ENCODE measurements at places on chromosomes 1 and 21.

- DNase-seq = no peak
These were observed 47.1 kb upstream of the FMN2 start for GRCh38 chr1:240044620-240045019.

- no peak for DNase-seq
These were observed 433.9 kb upstream of the DAB1 start for GRCh38 chr1:57857809-57858208.

DNA sequence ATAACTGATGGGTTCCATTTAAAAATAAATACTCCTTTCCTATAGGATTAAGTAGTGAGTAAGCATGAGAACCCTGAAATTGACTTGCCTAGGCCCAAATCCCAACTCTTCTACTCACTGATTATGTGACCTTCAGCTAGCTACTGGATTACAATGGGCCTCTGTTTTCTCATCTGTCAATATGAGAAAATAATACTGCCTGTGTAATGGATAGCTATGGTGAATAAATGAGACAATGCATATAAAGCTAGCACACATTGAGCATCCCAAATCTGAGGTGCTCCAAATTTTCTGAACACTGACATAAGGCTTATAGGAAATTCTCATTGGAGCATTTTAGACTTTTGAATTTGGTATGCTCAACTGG is 5.3 kb upstream of the LRRC8C start:
- no peak for DNase-seq

DNA sequence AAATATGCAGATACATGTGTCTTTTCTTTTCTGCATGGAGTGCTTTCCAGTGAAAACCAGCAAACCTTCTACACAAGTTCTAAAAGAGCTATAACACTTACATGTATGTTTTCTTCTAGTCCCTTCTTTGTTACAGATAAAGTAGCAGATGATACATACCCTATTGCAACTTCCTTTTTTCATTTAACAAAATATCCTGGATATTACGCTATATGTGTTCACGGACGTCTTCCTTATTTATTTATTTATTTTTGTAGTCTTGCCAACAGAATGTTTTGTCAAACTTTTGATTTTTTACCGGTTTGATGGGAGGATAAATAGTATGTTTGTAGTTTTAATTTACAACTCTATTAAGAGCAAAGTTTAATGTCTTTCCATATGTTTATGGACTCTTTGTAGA is 5.2 kb upstream of the GALNT2 start:
- no peak for DNase-seq

DNA sequence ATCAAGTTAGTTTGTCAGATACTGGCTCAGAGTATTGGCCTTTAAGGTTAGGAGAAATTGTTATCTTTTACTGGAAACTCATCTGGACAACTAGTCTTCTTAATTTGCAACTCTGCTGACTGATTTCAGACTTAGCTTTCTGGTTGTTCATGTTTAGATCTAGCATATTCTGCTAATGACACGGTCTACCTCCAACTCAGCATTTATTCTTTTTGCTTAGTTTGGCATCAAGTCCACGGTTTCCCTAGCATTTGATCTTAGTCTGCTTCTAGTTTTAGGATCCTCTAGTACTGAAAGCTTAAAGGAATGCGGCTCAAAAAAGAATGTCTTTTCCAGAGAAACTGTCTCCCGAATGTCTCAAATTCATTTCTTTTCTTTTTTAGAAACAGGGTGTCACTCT is 75.6 kb upstream of the SLFNL1 start:
- no peak for DNase-seq

DNA sequence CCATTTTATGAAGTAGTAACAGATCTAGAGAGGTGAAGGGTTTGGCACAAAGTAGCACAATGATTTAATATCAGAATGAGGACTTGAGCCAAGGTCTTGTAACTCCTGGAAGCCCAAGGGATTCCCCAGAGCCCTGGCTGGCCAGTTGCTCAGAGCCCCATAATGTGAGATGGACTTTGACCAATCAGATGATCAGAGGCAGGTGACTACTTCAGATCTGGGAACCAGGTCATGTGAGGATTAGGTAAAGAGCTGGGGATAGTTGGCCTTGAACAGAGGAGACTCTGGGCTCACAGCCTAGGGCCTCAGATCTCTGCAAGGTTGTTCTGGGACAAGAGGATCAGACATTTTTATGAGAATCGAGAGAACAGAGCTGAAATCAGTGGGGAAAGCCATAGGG is 18.9 kb downstream of the SHISAL2A start:
- no peak for DNase-seq

- DNase-seq = no peak
These were observed 49.1 kb downstream of the DMAP1 start for GRCh38 chr1:44262414-44262813.

DNA sequence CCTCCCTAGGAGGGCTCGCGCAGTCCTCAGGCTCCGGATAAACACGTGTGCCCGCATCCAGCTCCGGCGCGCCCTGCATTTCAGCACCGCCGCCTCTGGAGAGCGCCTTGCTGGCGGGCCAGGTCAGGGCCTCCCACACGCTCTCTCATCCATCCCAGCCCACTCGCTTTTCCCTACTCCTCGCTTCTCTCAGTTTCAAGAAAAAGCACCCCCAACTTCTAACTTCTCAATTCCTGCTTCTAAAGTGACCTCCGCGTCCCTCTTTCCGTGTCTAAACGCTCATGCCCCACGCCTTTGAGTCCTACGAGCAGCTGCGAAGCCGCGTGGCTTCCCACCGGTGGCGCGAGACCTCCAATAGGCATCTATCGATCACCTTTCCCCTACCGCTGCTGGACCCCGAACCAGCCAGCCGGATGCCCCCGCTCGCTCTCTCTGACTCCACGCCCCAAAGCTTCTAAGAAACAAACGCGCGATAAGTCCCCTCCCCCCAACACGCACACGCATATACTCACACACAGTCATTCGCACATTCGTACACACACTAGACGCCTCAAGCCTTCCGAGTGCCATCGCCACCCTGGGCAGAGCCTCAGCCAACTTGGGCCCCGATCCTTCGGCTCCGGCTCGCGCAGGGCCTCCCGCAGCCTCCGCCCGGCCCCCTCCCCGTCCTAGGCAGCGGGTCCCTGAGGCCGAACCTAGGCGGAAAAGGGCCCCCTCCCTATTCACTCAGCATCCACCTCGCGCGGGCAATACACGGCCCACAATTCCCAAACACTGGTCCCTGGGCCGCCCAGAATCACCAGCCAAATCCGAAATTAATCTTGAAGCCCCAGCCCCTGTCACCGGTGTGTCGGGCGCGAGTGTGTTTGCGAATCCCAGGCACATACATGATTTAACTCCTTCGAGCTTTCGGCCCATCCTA is 1.1 kb downstream of the NMNAT2 start:
- peak; percentile 75 for DNase-seq

GRCh38 chr1:246005067-246005466 is 502.0 kb downstream of the SMYD3 start:
- DNase-seq = no peak

DNA sequence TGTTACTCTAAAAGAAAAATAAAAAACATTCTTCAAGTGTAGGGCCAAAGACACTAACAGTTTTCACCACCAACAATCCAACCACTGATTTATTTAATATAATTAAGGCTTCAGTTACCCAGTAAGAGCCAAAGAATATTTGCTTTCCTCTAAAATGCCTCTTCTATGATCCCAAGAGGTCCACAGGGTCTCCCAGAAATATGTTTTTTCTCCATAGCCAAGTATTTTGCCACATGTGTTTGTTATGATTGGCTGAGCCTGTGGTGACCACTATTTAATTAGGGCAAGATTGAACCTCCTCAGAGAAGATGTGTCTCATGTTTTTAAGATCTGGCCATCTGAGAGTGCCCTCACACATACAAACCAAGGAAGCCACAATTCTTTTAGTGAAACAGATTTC is 135.9 kb downstream of the TPR start:
- DNase-seq = no peak

GRCh38 chr1:26126321-26127084 is 14.9 kb downstream of the PDIK1L start:
- peak; percentile 14 for DNase-seq

GRCh38 chr1:44108241-44108640 is 10.4 kb upstream of the KLF17 start:
- DNase-seq = no peak

DNA sequence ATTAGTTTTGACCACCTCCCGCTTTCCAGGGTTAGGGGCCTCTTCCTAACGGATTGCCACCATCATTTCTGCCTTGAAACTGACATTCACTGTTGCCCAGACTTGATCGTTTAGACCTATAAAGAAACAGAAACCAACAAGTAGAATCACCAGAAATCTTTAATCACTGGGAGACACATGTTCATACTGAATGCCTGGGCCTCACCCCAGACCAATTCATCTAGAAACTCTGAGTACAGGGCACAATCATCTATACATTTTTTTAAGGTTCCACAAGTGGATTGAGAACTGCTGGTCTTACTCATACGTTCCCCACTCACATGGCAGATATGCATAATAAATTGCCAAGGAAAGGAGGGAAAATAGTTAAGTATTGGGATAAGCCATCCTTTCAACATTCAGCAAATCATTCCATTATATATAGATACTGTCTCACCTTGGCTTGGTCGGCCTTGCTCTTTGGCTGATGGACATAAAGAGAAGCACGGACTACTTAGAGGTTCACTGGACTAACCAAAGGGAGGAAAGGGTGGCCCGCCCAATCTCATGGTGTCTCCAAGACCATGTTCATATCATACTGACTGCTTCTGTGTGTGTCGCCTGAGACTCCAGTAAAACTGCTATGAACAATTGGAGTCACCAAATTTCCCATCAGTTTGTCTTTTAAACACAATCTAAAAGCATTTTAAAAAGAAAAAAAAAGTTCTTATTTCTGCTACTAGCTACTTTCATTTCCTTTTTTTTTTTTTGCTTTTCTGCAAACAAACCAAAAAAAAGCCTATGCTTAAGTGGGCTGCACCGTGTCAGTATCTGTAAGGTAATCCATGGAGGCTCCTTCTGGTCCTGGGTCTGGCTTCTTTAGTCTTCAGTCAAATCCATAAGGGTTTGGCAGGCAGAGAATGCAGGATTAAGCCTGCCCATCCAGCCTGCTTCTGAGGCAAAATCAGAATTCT is 9.4 kb upstream of the TARBP1 start:
- no peak for DNase-seq

GRCh38 chr1:152906023-152906565 is 2.3 kb upstream of the IVL start:
- no peak for DNase-seq

- no peak for DNase-seq
These were observed 40.2 kb downstream of the NID1 start for GRCh38 chr1:236024641-236025040.

- no peak for DNase-seq
These were observed 648.2 kb downstream of the SMYD3 start for GRCh38 chr1:245858722-245859492.

DNA sequence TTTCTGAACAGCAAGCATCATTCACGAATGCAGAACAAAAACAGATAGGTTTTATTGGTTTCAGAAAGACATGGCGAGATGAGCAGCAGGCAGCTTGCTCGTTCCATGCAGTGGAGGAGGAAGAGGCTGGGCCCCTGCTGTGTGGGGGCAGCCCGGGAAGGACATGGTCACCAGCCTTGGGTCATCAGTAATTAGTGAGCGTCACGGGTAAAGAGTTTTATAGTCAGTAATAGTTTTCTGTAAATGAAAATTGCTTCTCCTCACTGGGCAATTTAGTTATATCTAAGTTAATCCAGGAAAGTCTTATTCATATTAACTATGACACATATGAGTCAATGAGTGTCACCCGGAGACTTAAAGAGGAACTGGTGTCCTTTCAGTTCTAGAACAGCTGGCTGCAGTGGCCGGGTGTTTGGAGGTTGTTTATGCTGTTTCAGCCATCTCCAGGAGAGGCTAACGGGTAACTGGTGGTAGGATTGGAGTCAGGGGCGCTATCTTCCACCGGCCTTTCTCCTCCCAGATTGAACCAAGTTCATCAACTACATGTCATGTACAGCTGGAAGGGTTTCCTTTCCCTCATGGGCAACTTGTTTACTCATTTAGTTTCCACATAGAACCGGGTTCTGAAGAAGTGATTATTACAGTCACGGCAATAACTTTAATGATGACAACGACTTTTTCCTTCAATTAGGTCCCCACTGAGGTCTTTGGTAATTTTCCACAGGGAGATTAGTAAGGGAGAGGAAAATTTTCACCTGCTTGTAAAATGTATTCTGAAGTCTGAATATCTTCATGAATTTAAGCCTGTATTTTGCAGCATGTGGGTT is 34.6 kb upstream of the SLC45A1 start:
- no peak for DNase-seq

- DNase-seq = no peak
These were observed 14.4 kb downstream of the SHISA4 start for GRCh38 chr1:201903135-201903534.

GRCh38 chr1:72062584-72062983 is 219.8 kb downstream of the NEGR1 start:
- DNase-seq = no peak

DNA sequence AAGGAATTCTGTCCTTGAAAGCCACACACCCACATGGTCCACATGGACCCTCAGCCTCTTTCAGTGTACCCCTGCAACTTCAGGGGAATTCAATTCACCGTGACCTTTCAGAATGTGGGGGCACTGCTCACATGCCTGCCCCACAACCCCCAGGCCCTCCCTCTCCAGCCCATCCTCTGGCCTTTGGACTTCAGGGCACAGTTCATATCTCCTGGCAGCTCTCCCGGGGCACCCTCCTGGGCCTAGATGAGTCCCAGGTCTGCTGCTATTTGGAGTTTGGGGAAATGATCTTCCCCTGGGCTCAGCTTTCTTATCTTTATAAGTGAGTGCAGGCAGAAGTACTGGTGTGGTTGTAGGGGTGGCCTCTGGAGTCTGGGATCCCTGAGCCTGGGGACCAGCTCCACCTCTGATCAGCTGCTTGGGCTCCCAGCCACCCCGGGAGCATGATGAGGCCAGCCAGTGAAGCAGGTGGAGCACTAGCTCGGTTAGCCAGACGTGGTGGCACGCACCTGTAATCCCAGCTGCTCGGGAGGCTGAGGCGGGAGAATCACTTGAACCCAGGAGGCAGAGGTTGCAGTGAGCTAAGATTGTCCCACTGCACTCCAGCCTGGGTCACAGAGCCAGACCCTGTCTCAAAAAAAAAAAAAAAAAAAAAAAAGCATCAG is 15.8 kb downstream of the C1orf167 start:
- DNase-seq = no peak

DNA sequence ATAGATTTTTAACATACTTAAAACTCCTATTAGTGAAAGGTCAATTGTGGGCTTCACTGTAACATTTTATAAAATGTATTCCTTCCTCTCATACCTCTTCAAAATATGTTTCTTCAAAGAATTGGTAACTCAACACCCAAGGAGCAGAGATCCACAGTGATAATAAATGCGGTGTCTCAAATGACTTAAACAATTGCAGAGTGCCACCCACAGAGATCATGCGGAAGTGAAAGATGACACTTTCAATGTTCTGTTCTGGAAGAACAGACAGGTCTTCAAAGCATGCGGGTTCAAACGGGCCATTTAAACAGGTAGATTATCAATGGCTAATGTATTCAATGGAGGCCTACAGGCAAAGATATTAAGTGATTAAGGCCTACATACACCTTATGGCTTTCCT is 157.0 kb upstream of the GREM2 start:
- peak; percentile 8 for DNase-seq

GRCh38 chr1:61268546-61269240 is 186.3 kb downstream of the NFIA start:
- no peak for DNase-seq
